ENCODE measurements at places on chromosomes 3 and 15.

DNA sequence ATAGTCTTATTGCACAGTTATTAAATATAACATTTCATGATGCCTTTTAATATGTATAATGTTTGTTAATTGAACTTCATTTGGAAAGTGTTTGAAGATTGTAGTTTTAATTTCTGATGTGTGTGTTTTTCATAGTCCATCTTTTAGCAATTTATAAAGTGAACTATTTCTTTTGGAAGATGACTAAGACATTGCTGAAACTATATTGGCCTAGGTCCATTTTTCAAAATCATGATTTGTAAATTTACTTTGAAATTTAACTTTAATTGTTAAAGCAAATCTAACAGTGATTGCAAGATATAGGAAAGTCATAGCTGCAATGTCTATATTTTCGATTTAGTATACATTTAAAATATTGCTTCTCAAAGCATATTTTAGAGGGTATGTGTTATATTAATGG lies 30.8 kb downstream of the MCTP2 start:
- DNase-seq: no peak

GRCh38 chr3:69986419-69986818 lies 13.1 kb upstream of the SAMMSON start:
- no peak for DNase-seq

DNA sequence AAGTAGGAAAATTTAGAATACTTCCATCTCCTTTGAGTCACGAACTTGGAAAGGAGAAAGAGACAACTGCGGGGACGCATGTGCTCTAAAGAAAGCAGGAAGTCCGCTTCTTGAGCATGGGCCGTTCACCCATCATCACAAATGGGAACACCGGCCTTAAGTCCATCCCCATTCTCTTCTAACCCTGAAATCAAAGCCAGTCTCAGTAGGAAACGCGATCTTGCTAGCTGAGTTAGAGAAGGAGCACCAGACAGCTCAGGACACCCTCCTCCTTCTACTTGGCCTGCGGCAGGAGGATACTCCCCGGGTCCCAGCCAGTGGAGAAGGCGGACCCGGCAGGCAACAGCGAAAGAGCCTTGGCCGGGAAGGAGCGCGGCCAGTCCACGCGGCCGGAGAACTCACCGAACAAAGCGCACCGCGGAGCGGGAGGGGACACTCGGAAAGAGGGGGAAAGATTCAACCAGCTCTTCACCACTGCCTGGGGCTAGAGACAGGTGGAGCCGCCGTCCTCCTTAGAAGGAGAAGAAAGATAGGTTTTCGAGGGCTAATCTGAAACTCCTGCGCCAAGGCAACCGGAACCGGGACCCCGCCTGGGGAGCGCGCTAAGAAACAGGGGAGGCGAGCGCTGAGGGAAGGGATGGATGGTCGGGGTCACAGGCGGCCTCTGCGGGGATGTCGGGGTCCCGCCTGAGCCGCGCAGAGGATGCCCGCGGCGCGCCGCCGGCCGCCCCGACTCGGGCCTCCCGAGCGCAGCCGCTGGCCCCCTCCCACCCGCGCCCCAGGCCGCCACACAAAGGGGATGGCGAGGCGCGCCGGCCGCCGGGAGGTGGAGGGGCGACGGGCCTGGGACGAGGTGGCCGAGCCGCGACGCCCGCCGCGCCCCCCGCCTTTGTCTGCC lies 818 bp downstream of the SLC4A7 start:
- DNase-seq: peak; percentile 3

DNA sequence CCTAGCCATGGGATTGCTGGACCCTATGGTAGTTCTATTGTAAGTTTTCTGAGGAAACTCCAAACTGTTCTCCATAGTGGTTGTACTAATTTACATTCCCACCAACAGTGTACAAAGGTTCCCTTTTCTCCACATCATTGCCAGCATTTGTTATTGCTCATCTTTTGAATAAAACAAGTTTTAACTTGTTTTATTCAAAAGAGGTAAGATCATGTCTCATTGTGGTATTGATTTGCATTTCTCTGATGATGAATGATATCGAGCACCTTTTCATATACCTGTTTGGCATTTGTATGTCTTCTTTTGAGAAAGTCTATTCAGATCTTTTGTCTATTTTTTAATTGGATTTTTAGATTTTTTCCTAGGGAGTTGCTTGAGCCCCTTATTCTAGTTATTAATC lies 819.1 kb downstream of the TUSC7 start:
- no peak for DNase-seq

GRCh38 chr3:13623101-13623654 lies 74.3 kb downstream of the FBLN2 start:
- no peak for DNase-seq

GRCh38 chr15:74460298-74460697 lies 662 bp downstream of the UBL7 start:
- DNase-seq: no peak

DNA sequence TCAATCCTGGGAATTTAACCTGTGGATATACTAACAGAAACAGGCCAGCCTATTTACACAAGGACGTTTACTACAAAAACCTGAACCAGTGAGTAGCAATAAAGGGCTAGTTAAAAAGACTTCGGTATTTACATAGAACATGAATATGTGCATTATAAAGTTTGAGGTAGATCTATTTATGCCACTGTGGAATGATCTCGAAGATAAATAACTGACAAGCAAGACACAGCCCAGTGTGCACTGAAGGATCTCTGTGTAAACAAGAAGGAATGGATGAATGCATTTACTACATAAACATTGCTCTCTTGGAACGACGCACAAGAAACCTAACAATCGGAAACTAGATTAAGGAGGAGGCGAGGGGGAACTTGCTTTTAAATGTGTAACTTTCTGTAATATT lies 132.0 kb upstream of the NSMCE3 start:
- DNase-seq: no peak

DNA sequence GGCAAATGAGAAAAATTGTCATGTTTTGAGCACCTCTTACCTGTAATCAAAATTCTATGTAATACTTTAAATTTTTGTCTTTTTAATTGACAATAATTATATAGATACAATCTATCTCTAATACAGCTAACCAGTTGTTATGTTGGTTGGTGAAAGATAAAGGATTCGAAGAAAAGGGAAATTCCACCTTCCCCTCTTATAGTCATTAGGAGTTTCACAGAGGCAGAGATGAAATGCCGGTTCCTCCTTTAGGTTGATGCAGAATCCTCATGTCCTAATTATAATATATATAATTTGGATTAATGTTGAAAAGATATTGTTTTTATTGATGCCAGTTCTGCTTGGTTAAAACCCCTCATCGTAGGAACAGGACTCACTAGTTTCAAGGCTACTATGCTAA lies 67.1 kb downstream of the LRCH3 start:
- no peak for DNase-seq

DNA sequence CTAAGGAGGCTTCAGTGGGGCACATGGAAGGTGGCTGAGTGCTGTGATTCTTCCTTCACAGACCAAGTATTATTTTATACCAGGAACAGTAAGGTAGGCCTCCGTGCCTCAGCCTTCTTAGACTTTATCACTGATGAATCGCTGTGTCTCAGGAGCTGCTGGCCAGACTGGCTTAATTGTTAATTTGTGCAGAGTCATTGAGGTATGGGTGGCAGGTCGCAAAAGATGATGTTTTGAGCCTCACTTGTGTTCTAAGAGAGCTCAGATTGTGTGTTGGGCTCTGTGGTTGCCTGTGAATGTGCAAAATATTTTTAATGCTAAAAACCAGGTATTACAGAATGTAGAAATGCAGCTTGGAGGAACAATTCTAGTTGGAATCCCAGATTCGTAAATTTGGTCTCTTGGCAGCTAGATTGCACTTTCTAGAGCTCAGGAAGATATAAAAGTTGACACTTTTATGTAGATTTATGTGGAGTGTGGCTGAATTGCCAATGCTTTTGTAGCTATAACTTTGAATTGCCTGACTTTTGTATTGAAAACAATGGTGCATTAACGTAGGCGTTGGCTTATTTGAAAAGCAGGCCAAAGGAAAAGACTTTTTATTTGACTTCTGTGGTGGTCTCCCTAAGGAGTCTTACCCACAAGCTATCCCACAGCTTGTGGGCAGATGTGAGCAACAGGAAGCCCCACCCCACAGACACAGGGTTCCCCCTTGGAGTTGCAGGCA lies 53.4 kb downstream of the LARS2 start:
- no peak for DNase-seq

DNA sequence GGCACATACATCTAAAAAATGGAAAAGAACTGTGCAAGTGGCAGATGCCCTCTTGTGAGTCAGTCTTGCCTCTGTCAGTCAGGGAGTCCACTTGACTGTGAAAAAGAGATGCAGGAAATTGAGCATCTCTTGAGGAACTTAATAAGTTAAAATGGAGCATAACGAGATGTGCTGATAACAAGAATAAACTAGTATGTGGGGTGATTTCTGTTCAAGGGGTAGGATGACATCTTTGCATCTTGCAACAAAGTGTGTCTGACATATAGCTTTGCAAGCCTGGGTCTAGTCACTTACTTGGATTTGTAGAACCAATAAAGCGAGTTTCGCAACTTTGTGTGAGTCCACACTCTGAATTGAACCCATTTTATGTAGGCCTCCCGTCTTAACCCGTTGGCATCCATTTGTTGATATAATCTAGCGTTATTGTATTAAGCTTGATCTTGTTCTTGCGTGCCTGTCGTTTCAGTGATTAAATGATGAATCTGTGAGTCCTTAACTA lies 2.2 kb downstream of the USP3 start:
- DNase-seq: no peak

- DNase-seq: no peak
Measured at GRCh38 chr3:130916507-130917167, 22.8 kb downstream of the ATP2C1 start.

- DNase-seq: no peak
Measured at GRCh38 chr3:149466192-149466591, 8.3 kb upstream of the TM4SF4 start.

- no peak for DNase-seq
Measured at GRCh38 chr3:13866041-13866965, 13.6 kb downstream of the WNT7A start.

GRCh38 chr3:153903430-153903829 lies 217.8 kb upstream of the ARHGEF26 start:
- no peak for DNase-seq

DNA sequence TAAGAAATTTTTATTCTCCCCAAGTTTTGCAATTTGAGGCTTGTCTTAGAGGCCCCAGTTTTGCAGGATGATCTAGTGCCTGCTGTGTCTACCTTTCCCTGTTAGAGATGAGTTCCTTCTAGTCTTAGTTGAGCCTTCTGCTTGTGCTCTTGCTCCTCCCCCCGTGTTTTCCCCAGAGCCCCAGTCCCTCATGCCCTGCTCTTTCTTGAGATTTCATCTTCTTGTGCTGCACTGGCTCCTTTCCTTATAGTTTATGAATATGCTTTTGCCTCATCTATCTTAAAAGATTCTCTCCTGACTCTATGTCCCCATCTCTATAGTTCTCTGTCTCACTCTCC lies 4.7 kb downstream of the GAP43 start:
- DNase-seq: no peak

- no peak for DNase-seq
Measured at GRCh38 chr15:41205315-41205714, 25.2 kb downstream of the EXD1 start.

- no peak for DNase-seq
Measured at GRCh38 chr3:107258300-107258699, 118.9 kb upstream of the CCDC54 start.

All from stimulated activated CD8-positive, alpha-beta memory T cell treated with anti-CD3 and anti-CD28 coated beads, Interleukin-15, amount 100 ng/mL, for 24 hours (primary cell).